ENCODE measurements at places on chromosomes 16 and 17.

- no peak for DNase-seq
- H3K36me3 ChIP-seq, result no peaks in the 10 kb centered on the region
- no peak overlapping the region for H3K27ac ChIP-seq
- peaks cover 5% of the 10 kb centered on the region for H3K27me3 ChIP-seq
- H3K4me1 ChIP-seq, result peaks cover 9% of the 10 kb centered on the region
Observed at GRCh38 chr17:78904371-78904770, 1.4 kb upstream of the CEP295NL start.

GRCh38 chr17:59778996-59779395, 71.5 kb downstream of the VMP1 start:
- H3K4me1 ChIP-seq, result peaks cover 43% of the 10 kb centered on the region
- no peaks in the 10 kb centered on the region for H3K27me3 ChIP-seq
- H3K4me3 ChIP-seq, result peak overlapping the region; percentile 2
- peaks cover 53% of the 10 kb centered on the region for H3K36me3 ChIP-seq
- peak overlapping the region; percentile 52 for H3K27ac ChIP-seq

GRCh38 chr16:56645838-56646237, 5.8 kb upstream of the MT1B start:
- DNase-seq, result no peak
- H3K27ac ChIP-seq, result no peak overlapping the region
- no peak overlapping the region for H3K4me3 ChIP-seq
- no peaks in the 10 kb centered on the region for H3K36me3 ChIP-seq
- peaks cover 19% of the 10 kb centered on the region for H3K4me1 ChIP-seq

GRCh38 chr16:78992001-78992400, 608.5 kb downstream of the MAF start:
- no peak for DNase-seq
- no peak overlapping the region for H3K4me3 ChIP-seq
- no peaks in the 10 kb centered on the region for H3K36me3 ChIP-seq

DNA sequence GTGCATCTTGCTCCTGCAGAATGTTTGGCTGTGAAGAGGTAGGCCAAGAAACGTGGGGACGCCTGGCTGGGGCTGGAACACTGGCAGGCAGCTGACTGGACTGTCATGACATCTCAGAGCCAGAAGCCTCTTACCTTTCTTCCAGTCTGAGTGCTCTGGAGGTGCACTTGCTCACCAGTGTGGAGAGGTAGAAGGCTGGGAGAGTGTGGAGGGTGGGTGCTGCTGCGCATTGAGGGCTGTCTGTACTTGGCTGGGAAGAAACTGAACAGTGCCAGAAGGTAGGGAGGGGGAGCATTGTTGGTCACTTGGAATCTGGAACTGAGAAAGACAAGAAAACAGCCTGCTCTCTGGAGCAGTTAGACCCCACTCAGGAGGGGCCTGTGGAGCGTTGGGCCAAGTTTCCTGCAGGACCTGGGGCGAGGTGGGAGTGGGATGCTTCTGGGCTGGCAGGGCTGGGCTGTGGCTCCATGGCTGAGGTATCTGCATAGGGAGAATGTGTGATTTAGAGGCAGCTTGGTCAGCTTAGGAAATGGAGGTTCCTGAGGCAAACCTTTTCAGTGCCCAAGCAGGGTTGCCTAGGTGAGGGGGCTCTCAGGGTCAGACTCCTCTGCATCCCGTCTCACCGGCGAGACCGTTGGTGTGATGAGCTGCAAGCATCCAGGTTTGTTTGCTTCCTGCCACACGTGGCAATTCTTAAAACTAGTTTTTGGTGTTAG, 55.1 kb downstream of the KSR1 start:
- H3K4me1 ChIP-seq, result peaks cover 6% of the 10 kb centered on the region
- H3K27ac ChIP-seq, result no peak overlapping the region
- no peaks in the 10 kb centered on the region for H3K27me3 ChIP-seq
- no peak overlapping the region for H3K4me3 ChIP-seq

GRCh38 chr17:29388937-29389336, 1.2 kb upstream of the TAOK1 start:
- H3K27me3 ChIP-seq, result no peaks in the 10 kb centered on the region
- peaks cover 29% of the 10 kb centered on the region for H3K4me1 ChIP-seq
- peak overlapping the region; percentile 47 for H3K4me3 ChIP-seq
- no peak for DNase-seq

DNA sequence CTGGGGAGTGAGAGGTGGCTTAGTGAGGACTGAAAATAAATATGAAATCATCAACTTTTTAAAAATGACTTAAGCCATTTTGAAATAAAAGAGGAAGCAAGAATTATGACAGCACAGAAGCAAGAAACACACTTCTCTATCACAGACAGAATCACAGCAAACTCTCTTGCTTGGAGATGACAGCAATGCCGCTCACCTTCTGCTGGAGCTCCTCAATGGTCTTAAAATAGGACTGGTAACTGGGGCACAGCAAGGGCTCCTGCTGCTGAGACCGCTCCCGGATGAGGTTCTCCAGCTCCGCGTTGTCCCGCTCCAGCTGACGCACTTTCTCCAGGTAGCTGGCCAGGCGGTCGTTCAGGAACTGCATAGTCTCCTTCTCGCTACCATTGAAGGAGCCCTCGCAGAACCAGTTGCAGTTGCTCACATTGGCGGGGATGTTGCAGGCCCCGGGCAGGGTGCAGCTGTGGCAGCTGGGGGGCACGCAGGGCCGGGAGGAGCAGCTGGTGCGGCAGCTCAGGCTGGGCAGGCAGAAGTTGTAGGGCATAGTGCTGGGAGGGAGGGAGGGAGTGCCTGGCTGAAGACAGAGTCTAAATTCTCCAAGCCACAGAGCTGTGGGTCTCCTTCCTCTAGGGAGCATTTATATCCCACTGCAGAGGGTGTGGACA, at the start of gene KRT31:
Gene KRT31, minus strand, starts transcription at position 613 of the 665 bp plus-strand sequence. Its CDS starts 69 bp downstream, at position 544.
- H3K27me3 ChIP-seq, result peaks cover 4% of the 10 kb centered on the region
- H3K4me1 ChIP-seq, result no peaks in the 10 kb centered on the region
- H3K27ac ChIP-seq, result no peak within 1 kb of the TSS
- no peak for DNase-seq
- no peak within 1 kb of the TSS for H3K4me3 ChIP-seq

Data from T-helper 2 cell treated with Interferon-gamma antibody and Interleukin-4, amounts not matched to agents 5 μg/mL and 100 μg/mL, for 36 hours (primary cell).